ENCODE measurements at places on chromosomes 2 and 18.

- DNase-seq, result no peak
These were observed 43.6 kb downstream of the IL1RL2 start for GRCh38 chr2:102230410-102230909.

GRCh38 chr2:100248971-100249370 lies 73.3 kb downstream of the LONRF2 start:
- no peak for DNase-seq

DNA sequence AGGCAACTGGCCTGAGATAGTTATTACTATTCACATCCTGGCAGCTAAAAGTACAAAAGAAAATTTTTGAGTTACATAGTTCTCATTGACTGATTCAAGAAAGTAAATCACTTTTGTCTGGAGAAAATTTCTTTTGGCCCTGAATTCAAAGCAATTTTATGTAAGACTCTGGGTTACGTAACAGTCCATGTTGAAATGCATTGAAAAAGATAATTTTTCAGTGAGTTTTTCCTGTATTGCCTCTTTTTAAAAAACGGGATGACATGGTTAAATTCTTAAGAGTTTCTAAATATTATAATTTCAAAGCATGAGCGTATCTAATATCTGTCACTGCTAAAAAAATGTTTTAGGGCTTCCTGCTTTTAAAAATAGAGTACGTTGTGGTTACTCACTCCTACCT lies 72.7 kb downstream of the ANKRD12 start:
- DNase-seq, result peak; percentile 35

GRCh38 chr18:31538837-31539236 lies 40.9 kb downstream of the DSG2 start:
- DNase-seq, result no peak

DNA sequence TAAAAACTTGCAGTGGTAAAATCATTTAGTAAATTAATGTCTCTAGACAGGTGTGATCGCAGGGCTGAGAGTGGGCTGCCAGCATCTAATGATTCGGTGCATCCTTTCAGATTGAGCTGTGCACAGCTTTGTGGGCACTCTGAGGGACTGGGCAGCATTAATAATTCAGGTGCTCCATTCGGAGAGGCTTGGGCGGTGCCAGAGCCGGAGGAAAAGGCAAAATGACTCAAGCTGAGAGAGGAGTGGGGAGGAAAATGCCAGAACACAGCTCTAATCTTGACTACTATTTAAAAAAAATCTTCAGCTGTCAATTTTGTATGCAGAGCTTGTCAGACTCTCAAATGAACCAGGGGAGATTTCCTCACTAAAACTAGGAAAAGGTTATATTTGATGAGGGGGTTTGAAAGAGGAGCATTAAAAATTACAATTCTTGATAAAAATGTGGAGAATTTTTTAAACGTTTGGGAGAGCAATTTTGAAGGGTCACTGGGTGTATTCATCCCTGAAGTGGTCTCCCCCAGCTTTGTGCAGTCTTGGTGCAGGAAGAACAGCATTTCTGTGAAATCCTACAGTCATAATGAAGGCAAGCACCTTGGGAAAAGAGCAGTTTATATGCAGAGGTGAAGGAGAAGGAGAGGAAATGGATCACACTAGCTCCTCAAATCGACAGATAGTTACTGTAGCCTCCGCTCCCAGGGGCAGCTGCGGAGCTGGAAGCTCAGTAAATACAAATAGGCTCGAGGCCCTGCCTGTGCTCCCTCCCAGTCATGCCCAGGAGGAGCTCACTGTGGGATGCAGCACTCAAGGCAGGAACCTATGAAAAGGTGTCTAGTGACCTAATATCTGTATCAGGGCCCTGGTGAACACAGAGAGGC lies 535.4 kb upstream of the RAB6C start:
- no peak for DNase-seq

DNA sequence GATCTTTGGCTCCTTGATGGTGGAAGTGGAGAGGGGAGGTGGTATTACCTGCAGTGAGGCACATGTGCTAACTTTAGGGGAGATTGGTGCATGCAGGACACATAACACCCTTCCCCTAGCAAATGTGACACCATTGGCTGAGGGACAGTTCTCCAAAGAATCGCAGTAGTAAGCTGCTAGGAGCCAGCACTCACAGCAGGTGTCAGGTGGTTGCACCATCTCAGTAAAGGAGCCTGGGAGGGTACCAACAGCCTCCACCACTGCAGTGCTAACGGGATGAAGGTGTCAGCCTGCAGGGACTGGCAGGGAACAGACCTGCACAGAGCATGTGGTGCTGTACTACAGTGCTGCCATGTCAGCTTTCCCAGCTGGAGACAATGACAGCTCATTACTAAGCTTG lies 127.3 kb upstream of the PIEZO2 start:
- no peak for DNase-seq

GRCh38 chr2:144570566-144570965 lies 50.6 kb upstream of the ZEB2 start:
- DNase-seq, result no peak

DNA sequence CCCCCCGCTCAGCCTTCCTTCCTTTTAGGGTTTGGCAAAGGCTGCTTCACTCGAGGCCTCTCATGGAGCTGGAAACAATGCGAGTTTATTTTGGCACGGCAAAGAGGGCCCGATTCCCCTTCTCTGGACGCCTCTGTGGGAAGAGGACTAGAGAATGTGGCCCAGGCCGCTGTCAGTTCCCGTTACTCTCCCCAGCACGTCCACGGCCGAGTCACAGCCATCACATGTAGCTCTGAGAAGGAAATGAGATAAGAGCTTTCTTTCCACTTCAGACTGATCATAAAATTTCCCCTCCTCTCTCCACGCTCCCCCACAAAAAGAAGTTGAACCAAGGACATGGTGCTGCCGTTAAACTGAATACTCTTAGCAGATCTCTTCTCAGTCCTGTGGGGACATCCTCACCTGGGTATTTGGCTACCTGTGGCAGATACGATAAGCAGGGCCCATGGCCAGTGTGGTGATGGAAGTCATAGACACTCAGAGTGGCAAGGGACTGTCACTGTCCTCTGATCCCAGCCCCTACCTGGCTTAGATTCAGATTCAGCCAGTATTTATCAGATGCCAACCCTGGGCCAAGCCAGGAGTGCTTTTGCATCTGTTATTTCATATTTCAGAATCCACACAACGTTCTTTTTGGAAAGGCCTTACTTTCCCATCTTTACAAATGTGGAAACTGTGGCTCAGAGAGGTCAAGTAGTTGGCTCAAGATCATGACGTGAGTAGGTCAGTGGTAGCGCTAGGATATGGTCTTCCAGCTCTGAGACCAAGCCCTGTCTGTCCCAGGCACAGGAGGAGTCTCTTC lies 101.2 kb downstream of the MCFD2 start:
- peak; percentile 84 for DNase-seq

DNA sequence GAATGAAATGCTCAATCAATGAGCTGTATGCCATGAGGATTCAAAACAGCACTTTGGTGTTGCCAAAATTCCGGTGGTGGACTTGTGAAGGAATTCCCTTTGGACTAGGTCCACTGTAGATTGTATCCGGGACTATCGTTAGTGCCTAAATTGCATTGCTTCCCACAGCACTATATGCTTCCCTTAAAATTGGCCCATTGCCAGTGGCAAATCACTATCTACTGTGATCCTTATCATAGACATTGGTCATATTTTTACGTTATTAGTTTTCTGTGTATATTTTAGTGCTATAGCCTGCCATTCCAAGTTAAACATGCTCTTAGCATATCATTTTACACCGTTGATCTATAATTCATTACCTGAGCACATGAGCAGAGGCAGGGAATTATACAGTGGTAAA lies 1.7 kb downstream of the PJVK start:
- DNase-seq, result no peak

DNA sequence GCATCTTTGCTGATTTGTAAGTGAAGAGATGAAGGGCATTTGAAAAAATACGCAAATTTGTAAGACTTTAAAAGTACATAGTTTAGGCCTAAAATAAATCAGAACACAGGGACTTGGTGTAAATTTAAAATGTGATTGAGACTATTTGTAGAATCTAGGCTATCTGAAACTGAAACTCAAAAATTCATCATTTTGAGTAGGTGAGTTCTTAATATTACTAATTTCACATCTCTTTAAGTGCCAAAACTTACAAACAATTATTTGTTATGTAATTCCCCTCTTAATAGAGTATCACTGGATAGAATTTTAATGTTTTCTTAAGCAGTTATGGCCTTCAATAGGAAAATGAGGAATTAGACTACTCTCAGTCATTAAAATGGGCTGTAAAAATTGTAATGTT lies 14.0 kb upstream of the HRH4 start:
- DNase-seq, result no peak

GRCh38 chr2:37263839-37264238 lies 32.4 kb downstream of the NDUFAF7 start:
- DNase-seq, result no peak

DNA sequence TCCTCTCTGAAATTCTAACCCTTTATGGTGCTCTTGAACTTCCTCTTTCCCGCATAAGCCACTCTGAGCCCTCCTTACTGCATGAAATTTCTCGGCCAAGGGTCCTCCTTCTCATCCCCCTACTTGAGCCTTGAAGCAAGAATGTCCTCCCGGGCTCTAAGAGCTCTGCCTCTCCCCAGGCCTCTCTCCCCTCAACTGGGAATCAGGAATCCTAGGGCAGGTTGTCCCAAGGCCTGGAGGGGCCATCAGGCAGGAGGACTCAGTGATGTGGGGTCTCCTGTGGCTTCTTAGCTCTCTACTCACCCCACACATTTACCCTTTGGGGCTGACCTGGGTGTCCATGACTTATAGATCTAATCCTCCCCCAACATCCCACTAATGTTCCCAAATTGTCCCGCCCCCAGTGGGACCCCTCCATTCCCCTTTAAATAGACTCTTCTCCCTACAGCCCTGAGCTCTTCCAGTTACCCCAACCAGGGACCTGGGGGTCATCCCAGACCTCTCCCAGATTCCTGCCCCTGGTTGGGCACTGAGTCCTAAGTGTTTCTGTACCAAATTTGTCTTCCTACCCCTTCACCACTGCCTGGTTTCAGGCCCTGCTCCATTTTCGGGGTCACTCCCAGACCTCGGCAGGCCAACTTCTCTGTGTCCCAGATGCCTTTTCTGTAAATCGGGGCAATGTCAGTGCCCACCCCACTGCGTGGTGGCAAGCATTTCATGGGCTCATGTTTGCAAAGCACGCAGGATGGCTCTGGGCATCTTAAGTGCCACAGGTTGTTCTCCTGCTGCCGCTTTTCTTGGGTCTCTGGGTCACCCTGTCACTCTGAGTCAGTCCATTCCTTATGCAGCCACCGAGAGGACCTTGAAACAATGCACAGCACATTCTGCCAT lies 171.2 kb downstream of the ASB1 start:
- DNase-seq, result no peak

DNA sequence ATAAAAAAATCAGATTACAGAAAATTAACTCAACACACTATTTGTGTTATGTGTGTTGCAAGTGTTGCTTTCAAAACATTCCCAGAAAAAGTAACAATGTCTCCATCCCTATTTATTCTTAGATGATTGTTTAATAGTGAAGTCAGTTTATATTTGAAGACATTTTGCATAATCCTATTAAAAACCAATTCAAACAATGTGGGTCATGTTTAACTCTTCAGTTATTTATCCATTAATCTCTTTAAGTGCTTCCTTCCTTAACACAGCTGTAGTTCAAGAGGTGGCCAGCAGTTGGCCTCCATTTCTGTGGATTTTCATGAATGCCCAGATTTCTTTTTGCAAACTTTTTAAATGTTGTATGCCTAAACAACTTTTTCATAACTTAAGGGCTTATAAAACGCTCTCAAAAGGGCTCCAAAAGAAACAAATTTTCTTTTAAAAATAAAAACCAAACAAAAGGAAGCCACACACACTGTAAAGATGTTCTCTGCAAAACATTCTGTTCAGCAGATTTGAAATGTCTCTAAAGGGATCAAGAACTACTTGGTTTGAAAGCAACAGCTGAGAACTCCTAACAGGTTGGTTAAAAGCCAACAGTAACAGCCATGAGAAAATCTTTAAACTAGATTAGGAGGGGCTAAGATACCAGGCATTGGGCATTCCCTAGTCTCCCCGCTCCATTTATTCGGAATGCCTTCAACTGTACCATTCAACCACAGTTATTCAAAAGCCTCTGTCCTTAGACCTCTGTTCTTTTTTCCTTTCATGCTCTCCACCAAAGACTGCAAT lies 71.5 kb downstream of the THADA start:
- no peak for DNase-seq

- DNase-seq, result no peak
These were observed 600.6 kb upstream of the SALL3 start for GRCh38 chr18:78378983-78379382.

GRCh38 chr2:181682026-181682789 lies 1.9 kb upstream of the NEUROD1 start:
- no peak for DNase-seq

DNA sequence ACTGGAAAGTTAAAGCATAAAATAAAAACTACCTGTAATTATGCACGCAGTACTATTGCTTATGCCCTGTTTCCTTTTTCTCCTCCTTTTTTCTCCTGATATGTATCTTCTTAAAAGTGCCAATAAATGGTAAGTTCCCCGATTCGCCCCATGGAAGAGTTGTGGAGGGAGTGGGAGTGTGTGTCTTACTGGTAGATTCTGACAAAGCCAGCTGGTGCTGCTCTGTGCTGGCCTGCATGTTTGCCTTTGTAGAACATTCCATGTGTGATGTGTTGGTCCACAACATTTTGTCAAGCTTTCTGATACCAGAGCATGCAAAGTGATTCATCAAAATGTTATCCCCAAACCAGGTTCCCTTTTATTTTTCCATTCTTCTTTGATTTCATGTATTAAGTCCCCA lies 356.9 kb upstream of the RAB12 start:
- no peak for DNase-seq

GRCh38 chr2:133139847-133140533 lies 428.3 kb downstream of the NCKAP5 start:
- DNase-seq, result no peak

- no peak for DNase-seq
These were observed 695.1 kb downstream of the ZEB2 start for GRCh38 chr2:143824791-143825190.

GRCh38 chr2:36044411-36044810 lies 311.2 kb upstream of the CRIM1 start:
- no peak for DNase-seq

- DNase-seq, result no peak
These were observed 16.7 kb upstream of the MRPL33 start for GRCh38 chr2:27754831-27755230.
